ENCODE measurements at places on chromosomes 6 and 20.
A peak's percentile ranks its signal among the peaks of the same experiment; 100 is the strongest.

- peak; percentile 64 for DNase-seq
Measured at GRCh38 chr20:44217342-44218092, 6.9 kb upstream of the OSER1 start.

- no peak for DNase-seq
Measured at GRCh38 chr20:25252686-25253421, 5.0 kb downstream of the PYGB start.

DNA sequence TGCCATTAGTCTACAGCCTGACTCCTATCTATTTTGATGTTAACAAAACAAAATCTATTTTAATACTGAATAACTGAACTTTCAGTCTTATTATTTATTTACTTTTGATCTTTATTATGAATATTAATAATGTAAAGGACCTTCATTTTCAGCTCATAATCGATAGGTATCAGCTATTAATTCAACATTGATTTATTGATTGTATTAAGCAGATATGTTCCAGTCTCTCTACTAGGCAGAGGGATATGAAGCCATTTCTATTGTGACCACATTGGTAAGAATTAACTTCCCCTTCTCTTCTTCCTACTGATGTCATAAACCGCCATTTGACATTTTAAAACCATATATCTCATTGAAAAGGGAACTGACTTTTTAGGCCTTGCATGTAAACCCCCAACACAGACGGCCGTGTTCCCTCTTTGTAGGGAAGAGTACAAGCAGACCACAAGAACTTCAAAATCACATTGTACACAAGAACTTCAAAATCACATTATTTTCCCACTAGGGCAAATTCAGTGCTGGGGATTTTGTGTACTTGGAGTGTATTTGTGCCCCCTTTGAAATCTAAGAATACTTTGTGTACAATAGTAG lies 69.5 kb upstream of the FABP7 start:
- DNase-seq, result no peak

GRCh38 chr20:53658322-53658721 lies 64.7 kb upstream of the ZNF217 start:
- DNase-seq, result no peak

DNA sequence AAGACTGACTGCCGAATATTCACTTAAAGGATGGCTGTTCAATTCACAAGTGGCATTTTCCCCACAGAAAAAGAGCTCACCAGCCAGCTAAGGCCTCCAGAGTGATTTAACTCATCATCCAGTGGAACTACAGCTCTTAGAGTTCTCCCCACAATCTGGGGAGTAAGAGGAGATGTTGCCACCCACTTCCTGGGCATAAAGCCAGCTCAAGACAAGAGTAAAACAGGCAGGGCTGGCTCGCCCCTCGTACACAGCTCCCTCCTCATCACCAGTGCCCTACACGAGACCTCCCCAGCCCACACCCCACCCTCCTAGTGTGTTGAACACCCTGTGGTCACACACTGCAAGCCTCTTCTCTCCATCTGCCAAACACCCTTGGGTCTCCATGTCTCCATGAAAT lies 47.2 kb upstream of the IPCEF1 start:
- no peak for DNase-seq

GRCh38 chr6:67353861-67354260 lies 1281.2 kb upstream of the ADGRB3 start:
- DNase-seq, result no peak

GRCh38 chr20:22303523-22303922 lies 280.8 kb downstream of the FOXA2 start:
- no peak for DNase-seq

DNA sequence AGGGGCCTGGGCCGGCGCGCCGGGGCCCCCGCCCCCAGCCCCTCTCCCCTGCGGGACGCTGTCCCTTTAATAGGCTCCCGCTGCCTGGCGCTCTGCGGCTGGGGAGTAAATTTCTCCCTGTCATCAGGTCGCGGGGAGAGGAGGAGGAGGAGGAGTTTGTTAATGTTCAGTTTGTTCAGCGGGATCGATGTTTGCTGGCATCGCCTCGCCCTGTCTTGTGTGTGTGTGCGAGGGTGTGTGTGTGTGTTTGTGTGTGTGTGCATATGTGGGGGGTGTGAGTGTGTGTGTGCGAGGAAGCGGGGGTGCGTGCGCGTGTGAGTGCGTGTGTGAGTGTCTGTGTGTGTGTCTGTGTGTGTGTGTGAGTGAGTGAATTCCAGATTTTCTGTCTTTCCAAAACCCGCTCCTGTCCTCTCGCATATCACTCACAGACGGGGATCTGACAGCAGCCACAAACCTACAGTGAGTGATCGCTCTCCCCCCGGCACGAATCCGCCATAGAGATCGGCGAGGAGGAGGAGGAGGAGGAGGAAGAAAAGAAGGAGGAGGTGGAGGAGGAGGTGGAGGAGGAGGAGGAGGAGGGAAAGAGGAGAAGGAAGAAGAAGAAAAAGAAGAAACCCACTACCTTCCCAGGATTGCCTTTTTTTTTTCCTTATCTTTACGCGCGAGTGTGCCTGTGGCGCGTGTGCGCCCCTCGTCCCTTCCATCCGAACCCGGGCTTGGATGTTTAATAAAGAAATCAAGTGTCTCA lies at the start of gene TSHZ2:
Gene TSHZ2, plus strand, starts transcription at position 169 of the 748 bp plus-strand sequence. CDS start 936 bp downstream, outside the sequence.
- peak; percentile 26 for DNase-seq

GRCh38 chr6:158039571-158040050 lies 57.9 kb downstream of the SYNJ2 start:
- no peak for DNase-seq

- DNase-seq, result no peak
Measured at GRCh38 chr6:54805077-54805476, 41.5 kb upstream of the FAM83B start.

DNA sequence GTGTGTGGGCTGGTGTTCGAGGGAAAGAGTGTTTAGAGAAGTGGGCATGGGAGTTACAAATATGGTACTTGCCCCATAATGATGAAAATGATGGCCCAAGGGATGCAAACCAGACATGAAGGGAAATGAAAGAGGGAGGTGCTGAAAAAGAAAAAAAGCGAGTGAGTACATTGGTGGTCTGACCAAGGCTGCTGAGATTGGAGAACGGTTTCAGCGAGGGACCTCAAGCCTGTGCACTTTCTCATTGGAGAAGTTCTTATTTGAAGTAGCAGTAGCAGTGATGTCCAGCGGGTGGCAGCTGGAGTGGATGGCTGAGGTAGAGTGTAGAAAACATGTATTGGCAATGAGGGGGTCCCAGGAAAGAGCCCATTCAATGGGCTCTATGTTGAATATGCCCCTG lies 54.8 kb downstream of the TNFAIP3 start:
- DNase-seq, result no peak
